HS-5 (cell line): ENCODE measurements at places on chromosomes 1 and 21.
A peak's percentile ranks its signal among the peaks of the same experiment; 100 is the strongest.

GRCh38 chr1:86472767-86473166 lies 4.0 kb downstream of the CLCA1 start:
- no peak for DNase-seq

DNA sequence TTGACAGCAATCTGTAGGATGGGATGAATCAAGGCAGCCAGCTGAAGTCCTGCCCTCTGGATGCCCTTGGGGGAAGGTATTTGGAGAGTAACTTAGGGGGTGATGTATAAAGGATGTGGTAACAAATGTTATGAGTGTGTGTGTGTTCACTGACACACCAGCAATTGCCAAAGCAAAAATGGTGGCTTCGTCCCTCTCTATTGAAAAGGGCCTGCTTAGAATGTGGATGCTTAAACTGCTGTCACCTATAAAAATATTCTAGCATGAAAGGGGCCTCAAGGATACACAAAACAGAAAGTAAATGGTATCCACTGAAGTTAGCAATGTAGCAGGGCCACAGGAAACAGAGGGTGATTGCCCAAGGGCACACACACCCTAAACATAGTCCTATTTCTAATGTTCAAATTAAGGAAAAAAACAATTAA lies 15.1 kb upstream of the AIM2 start:
- DNase-seq: no peak

DNA sequence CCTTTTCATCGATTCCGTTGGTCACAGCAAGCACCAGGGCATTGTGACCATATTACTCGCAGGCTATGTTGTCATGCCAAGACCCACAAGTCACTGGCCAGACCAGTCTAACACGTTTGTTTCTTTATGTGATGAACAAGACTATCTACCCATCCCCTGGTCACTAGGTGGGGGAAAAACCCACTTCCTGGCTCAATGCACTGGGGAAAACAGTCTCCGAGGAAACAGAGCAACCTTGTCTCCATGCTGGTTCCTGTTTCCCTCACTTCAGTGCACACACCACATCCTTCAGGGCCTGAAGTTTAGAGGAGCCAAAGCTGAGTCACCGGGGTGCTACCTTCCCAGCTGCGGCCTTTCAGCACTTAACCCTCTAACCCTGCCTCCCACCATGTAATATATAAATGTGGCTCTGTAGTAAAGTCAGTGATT lies 20.9 kb downstream of the ERICH3 start:
- DNase-seq: peak; percentile 89

GRCh38 chr1:229022595-229023333 lies 248.1 kb upstream of the RAB4A start:
- no peak for DNase-seq

- no peak for DNase-seq
Measured at GRCh38 chr1:183730886-183731573, 73.9 kb upstream of the RGL1 start.

- DNase-seq: no peak
Measured at GRCh38 chr21:31034378-31034777, 3.9 kb downstream of the KRTAP19-8 start.

DNA sequence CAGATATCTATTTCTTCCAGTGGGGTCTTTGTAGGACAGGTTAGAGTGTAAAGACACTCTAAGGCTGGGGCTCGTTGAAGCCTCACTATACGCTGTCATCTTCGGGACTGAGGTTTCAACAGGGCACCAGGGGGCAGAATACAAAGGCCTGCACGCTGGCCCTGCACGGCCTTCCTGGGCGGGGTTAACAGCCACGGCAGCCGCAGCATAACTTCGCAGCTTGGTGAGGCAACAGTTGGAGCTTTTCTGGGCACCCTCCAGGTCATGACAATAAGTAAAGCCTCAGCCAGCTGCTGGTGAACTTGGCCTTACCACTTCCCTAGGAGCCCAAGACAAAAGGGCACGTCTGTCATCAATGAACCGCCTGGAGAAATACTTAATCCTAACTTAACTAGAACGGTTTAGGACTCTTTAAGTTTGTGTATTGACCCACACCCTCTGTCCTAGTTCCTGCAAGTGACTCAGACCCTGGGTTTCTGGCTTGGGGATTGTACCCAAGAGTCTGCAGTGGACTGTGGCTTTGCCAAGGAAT lies 2.3 kb upstream of the RUNX1 start:
- peak; percentile 56 for DNase-seq

GRCh38 chr1:15070145-15070748 lies 83.3 kb upstream of the TMEM51 start:
- no peak for DNase-seq

DNA sequence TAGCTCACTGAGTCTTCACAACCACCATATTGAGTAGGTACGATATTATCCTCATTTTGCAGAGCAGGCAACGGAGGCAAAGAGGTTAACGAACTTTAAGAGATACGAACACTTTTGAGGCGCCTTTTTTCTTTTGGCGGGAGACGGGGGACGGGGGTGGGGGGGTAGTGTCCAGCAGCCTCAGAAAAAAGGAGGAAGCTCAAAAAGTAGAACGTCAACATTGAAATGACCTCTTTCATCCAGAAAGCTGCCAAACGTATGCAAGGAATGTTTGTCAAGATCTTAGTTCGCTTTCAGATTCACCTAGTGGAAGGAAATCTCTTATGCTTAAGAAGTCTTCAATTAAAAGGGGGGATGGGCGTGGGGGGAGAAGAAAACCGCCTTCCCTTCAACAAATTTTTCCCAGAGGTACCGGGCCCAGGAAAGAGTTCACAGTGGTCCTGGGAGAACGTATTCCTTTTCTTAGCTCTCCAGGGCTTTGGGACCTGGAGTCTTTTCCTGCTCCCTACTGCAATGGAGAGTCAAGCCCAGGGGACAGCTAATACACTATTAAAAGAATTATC lies 1.1 kb upstream of the PCAT6 start:
- no peak for DNase-seq

DNA sequence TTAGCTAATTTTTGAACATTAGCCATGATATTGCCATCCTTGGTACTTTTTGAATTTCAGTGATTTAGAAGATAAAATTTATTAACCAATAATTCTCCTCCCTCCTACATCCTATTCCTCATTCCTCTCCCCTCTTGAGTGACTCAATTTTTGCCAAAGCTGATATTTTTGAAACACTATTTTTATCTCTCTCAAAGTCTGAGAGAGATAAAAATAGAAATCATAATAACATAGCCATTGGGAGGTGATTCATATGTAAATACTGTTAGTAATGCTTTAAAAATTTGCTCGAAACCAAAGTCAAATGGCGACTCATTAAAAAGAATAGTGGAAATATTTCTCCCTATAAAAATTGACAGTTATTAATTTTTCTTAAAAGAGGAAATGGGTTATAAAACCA lies 97.4 kb downstream of the PATJ start:
- DNase-seq: peak; percentile 55

DNA sequence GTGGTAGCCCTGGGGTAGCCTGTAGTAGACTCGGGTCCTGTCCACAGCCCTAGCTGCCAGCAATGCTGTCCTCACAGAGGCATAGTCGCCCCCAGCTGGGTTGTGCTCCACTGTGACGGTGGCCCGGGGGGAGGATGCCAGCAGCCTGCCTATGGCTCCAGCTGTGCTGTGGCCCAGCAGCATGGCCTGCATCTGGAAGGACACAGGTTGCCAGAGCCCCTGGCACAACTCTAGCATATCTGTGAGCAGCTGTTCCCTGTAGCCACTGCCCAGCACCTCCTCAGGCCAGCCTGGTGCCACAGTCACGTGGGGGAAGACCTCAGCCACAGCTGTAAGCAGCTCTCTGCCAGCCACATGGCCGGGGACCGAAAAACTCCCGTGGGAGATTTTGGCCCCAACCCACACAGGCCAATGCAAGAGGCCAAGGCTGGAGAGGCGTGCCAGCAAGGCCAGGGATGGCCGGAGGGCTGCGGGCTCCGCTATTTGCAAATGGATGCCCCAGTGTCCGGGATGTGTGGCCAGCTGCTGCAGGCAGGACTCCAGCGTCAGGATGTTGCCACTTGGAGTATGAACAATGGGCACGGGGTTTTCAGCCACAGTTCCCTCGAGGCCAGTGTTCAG lies 13.9 kb downstream of the FAM151A start:
- no peak for DNase-seq
